ENCODE measurements at places on chromosomes 13 and 19.

GRCh38 chr13:83780227-83780626 is 102.0 kb downstream of the SLITRK1 start:
- no peak for DNase-seq

- DNase-seq, result no peak
These were observed 2.2 kb downstream of the CLEC11A start for GRCh38 chr19:50725218-50725910.

DNA sequence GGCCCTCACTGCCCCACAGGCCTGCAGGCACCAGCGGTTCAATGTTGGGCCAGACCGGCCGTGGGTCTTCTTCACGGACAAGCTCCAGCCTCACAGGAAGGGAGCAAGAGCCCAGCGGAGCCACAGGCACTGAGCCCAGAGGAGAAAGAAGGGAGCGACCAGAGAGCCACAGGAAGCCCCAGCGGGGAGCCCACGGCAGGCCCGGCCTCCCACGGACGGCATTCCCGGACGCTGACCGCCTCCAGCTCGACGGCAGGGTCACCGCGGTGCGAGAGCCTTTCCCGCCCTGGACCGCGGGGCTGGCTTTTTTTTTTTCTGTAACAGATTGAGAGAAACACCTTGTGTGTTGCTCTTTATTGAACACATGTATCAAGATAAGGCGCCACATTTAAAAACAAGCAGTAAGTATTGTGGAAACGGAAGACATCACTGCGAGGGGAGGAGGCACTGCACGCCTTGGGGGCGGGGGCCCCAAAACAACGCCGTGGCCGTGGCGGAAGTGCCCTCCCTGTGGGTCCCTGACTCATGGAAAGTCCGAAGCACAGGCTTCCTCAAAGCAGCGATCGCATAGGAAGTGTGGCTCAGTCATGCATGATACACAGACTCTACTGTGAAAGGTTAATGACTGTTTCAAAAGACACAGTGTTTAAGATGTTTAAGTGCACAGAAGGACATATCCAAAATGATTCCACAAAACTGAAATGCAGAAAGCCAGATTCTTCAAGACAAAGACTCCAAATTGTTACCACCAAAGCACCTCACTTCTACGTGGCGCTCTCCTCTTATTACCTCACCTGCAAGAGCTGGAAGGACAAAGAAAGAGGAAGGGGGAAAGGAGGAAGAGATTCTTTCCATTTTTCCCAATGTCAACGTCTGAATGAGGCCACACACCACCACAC is 3.5 kb downstream of the RASA3 start:
- peak; percentile 89 for DNase-seq

GRCh38 chr19:18234194-18234593 is 8.0 kb upstream of the PDE4C start:
- DNase-seq, result no peak

DNA sequence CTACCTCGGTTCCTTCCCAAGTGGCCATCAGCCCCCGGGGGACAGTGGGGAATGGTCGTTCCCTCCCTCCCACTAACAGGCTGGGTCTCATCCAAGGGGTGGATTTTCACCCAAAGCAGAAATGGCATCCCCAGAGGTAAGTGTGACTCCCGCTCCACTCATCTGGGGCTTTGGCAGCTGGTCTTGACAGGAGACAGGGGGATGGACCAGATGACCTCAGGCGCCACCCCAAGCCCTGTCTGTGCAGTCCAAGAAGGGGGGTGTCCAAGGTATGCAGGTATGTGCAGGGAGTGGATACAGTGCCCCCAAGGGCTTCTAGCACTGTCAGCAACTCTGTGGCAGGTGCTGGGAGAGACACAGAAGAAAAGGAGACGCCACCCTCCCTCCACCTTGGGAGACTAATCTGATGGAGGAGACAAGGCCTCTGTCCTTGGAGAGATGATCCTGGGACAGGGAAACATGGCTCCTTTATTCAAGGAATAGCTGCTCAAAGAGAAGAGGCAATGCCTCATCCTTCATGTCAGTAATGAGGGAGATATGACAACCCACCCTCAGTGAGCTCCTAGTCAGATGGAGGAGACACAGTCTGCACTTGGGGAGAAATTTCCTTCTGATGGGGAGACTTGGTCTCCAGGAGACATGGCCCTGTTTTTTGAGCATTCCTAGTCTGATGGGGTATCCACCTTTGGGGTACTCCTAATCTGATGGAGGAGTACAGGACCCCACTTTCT is 7.7 kb downstream of the CEACAM16 start:
- DNase-seq, result no peak
